ENCODE measurements at places on chromosomes 7 and 10.

DNA sequence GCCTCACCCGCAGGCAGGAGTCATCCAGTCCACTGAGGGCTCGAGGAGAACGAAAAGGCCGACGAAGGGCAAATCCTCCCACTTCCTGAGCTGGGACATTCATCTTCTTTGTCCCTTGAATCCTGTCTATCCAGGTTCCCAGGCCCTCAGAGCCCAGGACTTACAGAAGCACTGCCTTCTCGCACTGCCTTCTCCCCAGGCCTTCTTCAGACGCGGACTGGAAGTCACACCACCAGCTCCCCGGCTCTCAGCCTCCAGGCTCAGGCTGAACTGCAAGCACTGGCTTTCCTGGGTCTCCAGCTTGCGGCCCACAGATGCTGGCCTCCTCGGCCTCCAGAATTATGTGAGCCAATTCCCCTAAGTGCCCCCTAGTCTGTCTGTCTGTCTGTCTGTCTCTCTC lies 6.4 kb upstream of the MMP21 start:
- DNase-seq: no peak

- DNase-seq: no peak
Measured at GRCh38 chr7:155889636-155890511, 77.6 kb upstream of the SHH start.

DNA sequence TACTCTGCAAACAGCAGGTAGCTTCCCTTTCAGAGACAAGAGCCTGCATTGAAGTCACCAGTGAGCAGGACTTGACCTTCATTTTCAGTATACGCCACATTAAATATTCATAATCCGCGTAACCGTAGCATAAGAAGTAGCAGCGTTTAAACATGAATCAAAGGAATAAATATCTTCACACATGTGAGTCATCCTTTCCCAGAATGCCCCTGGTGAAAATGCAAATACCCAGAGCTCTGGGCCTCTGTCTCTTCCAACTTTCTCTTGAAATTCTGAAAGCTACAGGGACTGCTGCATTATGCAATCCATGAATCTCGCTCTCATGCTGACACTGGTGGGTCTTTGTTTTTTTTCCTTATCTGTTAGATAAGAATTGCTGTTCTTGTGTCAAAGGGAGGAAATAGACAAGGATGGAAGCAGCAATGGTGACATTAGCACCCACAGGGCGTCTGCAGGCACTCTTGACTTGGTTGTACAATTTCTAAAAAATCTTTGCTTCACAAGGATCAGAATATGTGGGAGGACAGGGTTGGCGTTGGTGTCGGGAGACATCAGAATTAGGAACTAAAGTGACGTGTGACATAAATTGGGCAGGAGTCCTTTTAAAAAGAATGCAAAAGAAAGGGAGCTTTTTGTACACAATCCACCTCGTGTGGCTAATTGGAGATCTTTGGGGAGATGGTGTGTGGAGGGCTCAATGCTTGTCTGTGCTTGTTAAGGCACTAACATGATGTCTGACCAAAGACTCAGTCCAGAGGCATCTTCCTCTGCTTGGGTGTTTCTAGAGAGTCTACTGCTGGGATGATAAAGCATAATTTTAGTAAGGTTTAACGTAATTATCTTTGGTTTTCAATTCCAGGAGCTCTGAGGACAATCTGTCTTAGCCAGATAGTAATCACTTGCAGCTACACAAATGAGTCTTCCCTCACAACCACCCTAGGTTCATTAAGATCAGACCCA lies 390.3 kb downstream of the KCNMA1 start:
- DNase-seq: peak; percentile 66

- DNase-seq: no peak
Measured at GRCh38 chr7:155544485-155544884, 1.9 kb downstream of the CNPY1 start.

DNA sequence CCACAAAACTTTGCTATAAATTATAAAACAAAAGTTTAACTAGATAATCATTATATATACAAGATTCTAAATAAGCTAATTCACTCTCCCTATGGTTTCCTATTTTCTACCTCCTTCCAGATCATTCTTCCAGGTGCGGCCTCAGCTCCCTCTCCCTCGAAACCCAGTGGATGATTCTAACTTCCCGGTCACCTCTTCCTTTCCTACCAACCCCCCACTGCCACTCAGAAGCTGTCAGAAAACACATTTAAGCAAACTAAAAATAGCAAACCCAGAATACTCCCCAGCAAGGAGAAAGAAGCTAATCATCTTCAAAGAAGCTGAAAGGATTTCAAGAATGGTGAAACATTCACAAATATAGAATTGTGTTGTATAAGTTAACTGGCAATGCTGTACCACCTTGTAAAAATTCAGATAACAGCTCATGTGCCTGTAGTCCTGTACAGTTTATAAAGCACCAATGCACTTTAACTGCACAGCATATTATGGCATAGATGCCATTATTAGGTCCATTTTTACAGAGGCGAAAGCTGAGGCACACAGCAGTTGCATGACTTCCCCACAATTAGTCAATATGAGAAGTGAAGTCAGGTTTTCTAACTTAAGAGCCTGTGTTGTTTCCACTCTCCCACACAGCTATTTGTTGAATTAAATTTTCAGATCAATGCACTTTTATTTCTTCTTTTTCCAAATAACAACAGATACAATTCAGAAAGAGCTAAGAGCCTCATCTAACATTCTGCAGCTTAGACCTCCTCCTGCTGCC lies 13.7 kb upstream of the DNTT start:
- DNase-seq: peak; percentile 42

- DNase-seq: peak; percentile 75
Measured at GRCh38 chr10:71270301-71271220, 48.5 kb upstream of the SLC29A3 start.

- DNase-seq: peak; percentile 90
Measured at GRCh38 chr10:101031796-101032636, 982 bp downstream of the SFXN3 start.

DNA sequence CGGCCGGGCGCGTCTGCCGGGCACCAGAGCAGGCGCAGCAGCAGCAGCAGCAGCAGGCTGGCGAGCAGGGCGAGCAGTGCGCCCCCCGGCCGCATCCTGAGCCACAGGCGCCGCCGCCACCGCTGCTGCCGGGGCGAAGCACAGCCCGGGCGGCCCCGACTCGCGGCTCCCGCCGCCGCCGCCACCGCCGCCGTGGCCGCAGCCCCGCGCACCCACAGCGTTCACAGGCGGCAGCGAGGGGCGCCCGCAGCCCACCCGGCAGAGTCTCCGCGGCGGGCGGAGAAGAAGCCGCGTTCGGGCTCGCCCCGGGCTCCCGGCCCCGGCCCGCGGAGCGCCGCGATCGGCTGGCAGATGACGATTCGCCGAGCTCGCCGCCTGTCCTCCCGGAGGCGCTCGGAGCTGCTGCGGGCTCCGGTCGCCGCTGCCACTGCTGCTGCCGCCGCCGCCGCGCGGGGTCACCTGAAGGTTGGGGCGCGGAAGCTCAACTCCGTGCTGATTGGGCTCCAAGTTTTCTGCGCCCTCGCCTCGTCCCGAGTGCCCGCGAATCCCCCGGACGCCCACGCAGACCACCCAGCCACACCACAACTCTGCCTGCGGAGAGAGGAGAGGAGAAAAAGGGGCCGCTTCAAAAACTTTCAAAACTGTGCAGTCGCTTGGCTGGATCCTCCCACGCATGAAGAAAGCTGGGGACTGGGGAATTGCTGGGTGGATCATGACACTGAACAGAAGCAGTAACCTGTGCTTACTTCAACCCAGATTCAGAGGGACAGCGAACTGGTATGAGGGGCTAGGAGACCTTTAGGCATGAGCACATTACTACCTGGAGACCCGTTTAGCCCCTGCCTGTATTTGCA lies at the start of gene ST8SIA6:
ST8SIA6 (minus strand) TSS at position 435 of the 854 bp plus-strand sequence; CDS start at position 95, 340 bp downstream.
- DNase-seq: peak; percentile 45

DNA sequence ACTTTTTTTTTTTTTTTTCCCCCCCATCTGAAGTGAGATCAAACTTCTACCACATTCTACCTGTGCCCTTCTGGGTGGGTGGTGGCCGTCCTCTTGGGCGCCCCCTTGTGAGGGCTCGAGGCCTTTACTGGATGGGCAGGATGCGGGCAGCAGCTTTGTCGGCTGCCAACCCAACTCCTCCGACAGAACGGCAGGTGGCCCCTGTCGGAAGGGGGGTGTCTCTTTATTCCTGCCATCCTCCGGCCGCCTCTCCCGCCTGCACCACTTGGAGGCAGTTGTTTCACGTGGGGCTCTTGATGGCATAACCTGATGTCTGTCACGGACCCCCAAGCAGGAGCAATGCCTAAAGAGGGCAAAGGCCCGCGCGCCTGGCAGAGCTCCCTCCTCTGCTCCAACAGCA lies 31.0 kb downstream of the AMZ1 start:
- no peak for DNase-seq

DNA sequence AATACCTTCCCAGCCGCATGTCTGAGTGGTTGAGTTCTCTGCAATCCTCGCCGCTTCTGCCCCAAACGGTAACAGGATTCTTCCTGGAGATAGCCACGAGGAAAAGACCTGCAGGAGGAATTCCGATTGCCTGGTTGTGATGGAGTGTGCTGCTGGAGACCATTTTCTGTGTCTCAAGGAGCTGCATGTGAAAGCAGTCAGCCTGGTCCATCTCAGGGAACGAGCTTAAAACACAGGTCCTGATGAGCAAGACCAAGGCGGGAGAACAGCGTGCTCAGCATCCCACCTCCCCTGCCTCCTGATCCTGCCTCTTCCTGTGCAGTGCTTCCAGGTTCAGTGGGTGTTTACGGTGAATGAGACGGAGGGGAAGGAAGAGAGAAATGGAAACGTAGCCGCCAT lies 26.5 kb downstream of the VIPR2 start:
- DNase-seq: no peak

DNA sequence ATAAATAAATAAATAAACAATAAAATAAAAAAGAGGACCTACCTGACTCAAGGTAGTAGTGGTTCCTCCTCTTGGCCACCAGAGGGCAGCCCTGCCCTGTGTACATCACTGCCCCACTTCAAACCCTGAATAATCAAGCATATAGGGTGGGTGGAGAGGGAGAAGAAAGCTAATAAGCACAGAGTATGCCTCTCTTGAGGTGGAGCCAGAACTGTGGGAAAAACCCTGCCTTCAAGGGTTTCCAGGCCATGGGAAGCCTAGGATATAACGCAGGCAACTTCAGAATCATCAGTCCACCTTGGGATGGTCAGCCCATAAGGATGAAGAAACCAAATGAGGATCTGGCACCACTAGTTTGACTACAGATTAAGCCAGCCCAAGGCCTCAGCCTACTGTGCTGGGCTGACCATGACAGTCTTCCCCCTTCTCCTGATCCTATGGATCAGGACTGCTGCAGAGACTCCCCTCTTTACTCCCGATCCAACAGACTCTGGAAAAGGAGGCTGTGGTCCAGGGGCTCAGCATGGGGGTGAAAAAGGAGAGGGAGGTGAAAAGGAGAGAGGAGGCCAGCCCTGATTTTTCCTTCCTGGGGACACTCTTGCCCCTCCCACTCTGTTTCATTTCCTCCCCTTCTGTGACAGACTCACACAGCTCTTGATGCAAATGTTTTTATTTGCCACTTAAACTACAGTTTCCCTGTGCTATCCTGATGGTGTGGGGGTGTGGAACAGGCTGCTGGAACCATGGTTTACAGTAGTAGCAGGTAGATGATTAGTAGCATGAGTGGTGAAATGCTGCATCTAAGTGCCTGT lies 10.1 kb downstream of the AVPI1 start:
- peak; percentile 53 for DNase-seq

- DNase-seq: peak; percentile 64
Measured at GRCh38 chr10:50740293-50740648, 535 bp downstream of the ASAH2B start.

DNA sequence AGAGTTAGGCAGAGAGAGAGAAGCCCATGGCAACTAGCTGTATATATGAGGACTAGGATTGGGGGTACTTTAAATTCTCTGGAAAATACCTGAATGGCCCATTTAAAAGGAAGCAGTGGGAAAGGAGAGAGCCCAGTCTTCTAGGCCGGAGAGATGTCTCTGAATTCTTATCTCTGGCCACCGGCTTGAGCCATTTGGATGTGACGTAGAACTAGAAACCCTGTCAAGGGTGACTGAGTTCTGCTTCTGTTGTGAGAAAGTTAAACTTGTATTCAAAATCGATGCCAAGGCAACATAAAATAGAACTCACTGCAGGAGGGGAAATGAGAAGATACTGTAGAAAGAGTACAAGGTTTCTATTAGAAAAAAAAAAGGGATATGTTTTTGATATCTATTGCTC lies 6.3 kb upstream of the GSTK1 start:
- no peak for DNase-seq

- peak; percentile 9 for DNase-seq
Measured at GRCh38 chr10:77405771-77406241, 231.8 kb downstream of the KCNMA1 start.

DNA sequence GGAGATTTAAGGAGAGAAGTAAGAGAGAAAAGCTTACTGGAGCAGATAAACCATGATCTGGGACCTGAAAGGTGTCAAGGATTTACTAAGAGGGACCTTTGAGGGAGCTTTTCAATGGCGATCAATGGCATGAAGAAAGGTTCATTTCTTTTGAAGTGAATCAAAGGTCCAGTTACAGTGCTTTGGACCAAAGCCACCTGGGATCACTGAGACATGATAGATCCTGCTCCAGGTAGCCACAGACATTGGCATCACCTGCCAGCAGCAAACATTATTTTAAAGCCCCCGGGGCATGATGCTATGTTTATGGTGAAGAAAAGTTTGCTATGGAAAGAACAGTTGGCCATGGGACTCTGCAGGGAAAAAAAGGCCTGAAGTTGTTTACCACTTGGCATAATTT lies 109.4 kb downstream of the SLC25A13 start:
- no peak for DNase-seq

DNA sequence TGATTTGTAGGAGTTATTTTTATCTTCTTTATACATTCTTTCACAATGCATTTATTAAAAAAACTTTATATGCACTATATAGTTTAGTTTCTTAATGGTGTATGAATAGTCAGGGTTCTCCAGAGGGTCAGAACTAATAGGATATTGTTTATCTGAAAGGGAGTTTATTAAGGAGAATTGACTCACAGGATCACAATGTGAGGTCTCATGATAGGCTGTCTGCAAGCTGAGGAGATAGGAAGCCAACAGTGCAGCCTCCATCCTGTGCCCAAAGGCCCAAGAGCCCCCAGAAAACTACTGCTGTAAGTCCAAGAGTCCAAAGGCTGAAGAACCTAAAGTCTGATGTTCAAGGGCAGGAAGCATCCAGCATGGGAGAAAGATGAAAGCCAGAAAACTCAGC lies 192.8 kb upstream of the AHR start:
- no peak for DNase-seq

DNA sequence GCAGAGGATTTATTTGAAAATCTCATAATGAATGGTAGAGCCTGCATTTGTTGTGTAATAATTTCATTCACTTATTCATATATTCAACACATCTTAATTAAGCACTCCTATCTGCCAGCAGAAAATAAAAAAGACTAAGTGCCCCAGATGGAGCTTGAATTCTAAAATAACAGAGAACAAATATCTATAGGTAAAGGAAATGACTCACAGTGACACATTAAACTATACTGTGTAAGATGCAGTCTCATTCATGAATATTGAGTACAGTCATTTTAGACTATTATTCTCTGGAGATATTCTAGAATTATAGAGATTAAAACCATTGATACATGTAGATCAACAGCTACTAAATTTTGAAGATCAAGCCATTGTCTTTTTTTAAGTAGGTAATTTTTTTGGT lies 72.1 kb downstream of the PTPRZ1 start:
- no peak for DNase-seq

- no peak for DNase-seq
Measured at GRCh38 chr10:12549297-12549696, 199.9 kb downstream of the CAMK1D start.

- DNase-seq: no peak
Measured at GRCh38 chr10:78604286-78604685, 464.5 kb upstream of the ZMIZ1 start.

Data from suppressor macrophage treated with lipopolysaccharide for 4 hours (primary cell).